GDM1 (cell line): ENCODE measurements at places on chromosomes 2 and 18.

DNA sequence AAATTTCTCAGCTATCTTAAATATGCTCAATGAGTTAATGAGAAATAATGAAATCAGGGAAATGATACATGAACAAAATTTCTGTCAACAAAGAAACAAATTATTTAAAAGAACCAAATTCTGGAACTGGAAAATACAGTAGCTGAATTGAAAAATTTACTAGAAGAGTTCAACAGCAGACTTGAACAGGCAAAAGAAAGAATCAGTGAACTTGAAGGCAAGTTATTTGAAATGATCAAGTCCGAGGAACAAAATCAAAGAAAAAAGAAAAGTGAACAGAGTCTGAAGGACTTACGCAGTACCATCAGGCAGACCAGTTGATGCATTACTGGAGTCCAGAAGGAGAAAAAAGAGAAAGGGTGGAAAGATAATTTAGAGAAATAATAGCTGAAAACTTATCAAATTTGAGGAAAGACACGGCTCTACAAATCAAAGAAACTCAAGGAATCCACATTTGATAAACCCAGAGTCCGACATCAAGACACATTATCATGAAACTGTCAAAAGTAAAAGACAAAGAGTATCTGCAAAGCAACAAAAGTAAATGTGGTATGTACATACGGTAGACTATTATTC, 83.6 kb downstream of the CCDC138 start:
- DNase-seq, result no peak

DNA sequence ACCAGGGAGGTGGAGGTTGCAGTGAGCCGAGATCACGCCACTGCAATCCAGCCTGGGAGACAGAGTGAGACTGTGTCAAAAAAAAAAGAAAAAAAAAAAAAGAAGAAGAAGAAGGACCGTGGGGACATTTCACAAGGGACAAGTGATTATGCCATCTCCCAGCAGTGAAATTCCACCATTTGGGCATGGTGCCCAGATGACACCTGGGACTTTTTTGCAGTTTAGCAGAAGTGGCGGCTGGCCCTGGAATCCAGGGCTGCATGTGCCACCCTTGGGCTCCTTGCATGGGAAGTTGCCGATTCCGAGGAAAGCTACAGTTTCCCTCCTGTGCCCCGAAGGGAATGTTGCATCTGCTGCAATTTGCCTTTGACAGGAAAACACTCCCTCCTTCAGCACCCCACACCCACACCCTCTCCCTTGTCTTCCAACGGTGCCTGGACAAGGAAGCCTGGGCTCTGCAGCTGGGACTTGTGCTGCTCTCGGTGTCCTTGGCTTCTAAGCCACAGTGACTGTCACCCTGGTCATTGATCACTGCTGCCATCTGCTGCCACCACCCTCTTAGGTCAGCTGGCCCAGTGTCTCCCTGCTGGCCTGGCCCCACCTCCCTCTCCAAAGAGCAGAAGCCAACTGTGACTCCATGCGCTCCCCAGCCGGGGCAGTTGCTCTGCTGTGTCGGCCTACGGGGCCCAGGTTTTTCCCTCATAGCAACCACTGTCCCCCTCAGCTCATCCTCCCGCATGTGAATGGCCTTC, 56.4 kb upstream of the LRRC30 start:
- no peak for DNase-seq

DNA sequence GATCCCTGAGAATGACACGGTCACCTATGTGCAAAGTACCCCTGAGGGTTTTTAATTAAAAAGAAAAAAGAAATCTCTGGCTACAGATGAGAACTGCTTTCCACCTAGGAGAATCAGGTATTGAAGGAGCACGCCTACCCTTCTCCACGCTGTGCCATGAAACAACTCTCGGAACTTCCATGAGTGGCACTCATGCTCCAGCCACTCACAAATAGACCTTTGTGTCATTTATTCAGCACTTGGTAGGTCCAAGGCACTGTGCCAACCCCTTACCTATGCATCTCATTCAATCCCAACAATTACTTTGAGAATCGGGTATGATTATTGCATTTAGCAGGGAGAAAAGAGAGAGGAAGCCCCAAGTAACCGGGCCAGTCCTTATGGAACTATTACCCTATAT, 44.9 kb upstream of the TTC39C start:
- no peak for DNase-seq

DNA sequence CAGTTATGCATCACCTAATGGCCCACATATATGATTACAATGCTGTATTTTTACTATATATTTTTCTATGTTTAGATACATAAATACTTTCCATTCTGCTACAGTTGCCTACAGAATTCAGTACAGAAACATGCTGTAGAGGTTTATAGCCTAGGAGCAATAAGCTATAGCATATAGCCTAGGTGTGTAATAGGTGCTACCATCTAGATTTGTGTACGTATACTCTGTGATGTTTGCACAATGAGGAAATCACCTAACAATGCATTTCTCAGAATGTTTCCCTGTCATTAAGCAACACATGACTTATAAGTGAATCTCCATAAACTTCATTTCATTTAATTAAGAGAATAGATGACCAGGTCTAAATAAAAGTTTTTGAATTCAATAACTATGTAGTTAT, 43.5 kb downstream of the SLC38A11 start:
- DNase-seq, result no peak

- no peak for DNase-seq
These were observed 76.3 kb downstream of the HNMT start for GRCh38 chr2:138040616-138041015.

DNA sequence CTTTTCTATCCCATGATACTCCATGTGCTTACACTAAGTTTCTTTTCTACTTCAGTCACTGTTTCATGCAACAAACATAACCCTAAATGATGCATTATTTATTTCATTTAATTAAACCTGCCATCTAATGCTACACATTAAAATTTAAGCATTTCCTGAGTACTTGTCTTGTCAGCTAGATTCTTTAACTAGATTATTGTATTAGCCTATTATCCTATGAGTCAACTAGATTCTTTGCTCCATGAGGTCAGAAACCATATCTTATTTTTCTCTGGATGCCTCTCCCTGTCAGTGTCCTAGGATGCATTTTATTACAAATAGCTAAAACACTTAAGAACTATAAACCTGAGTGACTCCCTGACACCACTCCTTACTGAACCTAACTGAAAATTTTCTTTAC, 652.4 kb downstream of the SLC4A3 start:
- no peak for DNase-seq

- no peak for DNase-seq
These were observed 326.7 kb downstream of the DPP10 start for GRCh38 chr2:114769110-114769509.

GRCh38 chr2:103161456-103162289, 399.8 kb downstream of the TMEM182 start:
- no peak for DNase-seq

DNA sequence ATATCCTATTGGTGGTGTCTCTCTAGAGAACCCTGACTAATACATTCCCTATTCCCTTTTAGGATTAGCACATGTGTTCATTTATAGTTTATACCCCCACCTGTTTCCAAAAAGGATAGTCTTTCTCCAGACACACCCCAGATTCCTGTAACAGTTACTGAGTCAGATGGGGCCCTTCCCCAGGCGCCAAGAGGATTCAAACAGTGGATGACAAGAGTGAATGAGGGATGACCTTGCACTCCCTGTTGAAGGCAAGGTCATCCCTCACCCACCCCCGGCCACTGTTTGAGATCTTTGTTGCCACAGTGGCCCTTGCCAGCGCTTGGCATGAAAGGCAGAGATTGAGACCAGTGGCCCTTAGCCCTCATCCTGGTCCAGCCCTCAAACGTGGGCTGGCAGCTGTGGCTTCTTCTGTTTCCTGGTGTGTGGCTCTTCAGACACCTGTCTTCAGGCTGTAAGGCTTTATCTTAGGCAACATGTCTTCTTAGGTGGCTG, 15.3 kb upstream of the REEP1 start:
- DNase-seq, result no peak

GRCh38 chr2:176826356-176826755, 386.2 kb upstream of the HNRNPA3 start:
- DNase-seq, result no peak

- no peak for DNase-seq
These were observed 17.9 kb downstream of the LPIN1 start for GRCh38 chr2:11764359-11764758.

GRCh38 chr2:42312106-42312505, 48.9 kb downstream of the COX7A2L start:
- DNase-seq, result no peak

DNA sequence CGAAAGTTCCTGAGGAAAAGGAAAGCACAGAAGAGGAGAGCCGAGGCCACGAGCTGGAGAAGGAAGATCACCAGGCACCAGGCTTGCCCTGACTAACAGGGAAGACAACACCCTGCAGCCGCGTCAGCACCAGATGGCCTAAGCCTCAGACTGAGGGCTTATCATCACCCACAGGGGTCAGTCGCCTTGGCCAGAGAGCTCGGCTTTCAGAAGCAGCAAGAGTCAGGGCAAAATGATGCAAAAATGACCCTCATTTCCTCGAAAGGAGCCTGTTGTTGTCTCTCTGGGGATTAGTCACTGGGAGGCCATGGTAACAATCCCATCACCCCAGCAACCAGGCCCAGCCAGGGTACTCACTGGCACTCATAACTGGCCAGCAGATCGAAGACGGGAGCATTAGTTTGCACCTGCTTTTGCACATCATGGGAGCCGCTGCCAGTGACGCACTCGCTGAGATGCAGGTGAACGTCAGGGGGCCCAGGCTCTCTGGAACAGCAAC, 42.7 kb upstream of the ZFP36L2 start:
- DNase-seq, result no peak

DNA sequence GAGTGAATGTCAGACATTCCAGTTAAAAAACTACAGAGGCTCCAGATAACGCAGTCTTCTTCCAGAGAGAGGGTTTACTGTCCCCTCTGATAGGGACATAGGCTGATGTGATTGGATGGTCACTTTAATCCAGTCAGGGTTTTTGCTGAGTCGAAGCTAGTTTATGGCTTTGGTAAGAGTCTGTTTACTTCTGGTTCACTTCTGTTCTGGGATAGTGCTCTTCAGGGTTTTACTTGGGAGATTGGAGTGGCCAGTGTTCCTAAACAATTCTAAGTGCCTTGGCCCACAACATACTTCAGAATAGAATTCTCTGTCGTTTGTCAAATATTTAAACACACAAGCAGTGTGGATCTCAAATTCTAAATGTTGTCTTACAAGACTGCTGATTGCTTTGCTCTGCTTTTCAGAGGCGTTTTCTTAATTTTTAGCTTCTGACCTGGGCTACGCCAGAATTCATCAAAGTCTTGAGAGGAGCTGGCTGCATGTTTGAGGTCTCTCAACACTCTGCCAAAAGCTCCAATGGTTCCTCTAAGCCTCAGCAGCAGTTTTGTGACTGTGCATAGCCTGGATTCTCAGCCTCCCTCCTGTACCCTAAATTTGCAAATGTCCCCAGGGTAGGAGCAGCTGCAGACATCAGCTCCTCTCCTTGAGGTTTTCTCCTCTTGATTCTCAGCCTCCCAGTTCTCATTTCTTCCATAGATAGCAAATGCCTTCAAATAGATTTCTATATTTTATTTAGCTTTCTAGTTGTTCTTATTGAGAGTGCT, 105.8 kb downstream of the BABAM2 start:
- no peak for DNase-seq

DNA sequence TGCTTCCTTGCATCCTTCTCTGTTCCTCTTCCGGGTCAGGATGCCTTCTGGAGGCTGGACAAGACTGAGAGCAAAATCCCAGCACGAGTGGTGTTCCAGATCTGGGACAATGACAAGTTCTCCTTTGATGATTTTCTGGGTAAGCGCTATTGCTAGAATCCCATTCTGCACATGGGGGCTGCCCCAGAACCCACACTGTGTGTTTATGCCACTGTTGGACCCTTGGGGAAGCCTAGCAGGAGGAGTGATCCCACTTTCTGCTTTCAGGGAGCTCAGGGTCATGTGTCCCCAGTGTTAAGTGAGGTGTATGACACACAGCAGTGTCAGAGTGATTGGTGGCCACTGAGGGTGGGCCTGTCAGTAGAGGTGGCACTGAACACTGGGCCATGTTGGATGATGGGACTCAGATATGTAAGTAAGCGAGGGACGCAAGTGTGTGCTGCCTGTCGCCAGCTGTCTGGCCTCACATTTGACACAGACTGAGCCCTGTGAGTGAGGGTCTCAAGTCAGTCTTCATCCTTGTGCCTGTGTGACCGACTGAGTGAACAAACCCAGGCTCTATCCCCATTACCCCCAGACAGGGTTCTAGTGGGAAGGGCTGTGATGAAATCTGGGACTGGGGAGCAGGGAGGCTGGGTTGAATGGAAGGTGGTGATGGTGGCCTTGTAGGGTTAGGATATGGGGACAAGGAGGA, 220.9 kb downstream of the DYSF start:
- DNase-seq, result no peak

DNA sequence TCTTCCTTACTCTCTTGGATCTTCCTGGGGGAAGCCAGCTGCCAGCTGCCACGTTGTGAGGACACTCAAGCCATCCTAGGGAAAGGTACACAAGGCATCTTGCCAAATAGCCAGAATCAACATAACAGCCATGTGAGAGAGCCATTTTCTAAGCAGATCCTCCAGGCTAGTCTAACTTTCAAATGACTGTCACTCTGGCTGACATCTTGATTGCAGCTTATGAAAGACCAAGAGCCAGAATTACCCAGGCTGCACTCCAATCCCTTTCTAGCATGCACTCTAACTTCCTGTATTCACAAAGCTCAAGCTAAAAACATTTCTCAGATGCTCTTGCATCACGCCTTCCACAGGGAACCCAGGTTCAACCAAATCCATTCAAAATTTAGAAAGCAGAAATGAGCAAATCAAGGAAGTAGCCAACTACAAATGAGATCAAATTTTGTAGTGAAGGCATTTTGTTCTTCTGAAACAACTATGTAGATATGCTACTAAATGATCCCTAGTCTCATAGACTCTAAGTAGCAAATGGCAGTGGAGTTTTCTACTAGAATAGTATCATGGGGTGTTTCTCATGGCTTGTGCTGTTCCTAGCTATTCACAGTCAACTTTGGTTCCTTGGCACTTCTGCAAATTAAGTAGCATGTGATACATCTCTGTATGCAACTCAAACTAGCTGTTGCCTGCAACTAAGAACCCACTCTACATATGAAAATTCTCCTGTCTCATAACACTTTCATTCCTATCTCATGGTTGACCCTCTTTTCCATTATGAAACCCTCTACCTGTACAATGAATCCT, 281.9 kb downstream of the ZEB2 start:
- DNase-seq, result no peak

GRCh38 chr2:234462218-234462992, 34.5 kb downstream of the ARL4C start:
- DNase-seq, result no peak

- no peak for DNase-seq
These were observed 101.3 kb upstream of the ARHGAP28 start for GRCh38 chr18:6628187-6628586.

GRCh38 chr18:76465630-76466409, 29.2 kb downstream of the ZNF516 start:
- no peak for DNase-seq

GRCh38 chr2:151891566-151892194, 63.5 kb upstream of the ARL5A start:
- DNase-seq, result no peak
